Esophagus muscularis mucosa (tissue), 4 donors: ENCODE measurements at places on chromosomes 5 and 9. TPM values are rescaled to one million over a fixed set of nuclear protein-coding genes. Genes with fewer than 3 reads are reported as not detected.

DNA sequence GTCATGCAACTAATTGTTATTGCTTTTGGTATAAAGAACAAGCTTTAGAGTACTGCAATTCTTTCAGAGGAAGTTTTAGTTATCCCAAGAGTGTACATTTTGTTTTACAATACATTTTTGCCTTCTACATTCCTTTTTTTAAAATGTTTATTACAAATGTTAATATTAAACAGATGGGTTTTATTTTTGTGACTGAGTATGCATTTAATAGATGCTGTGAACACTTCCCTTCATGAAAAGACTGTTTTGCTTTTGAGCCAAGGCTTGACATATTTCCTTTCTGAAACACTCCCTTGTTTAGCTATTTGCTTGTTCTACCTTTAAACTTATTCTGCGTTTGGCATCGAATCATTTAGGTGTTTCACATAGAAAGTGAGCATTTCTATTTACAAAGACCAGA is 14.8 kb upstream of the ZNF474 start:
- DNase-seq: no peak

DNA sequence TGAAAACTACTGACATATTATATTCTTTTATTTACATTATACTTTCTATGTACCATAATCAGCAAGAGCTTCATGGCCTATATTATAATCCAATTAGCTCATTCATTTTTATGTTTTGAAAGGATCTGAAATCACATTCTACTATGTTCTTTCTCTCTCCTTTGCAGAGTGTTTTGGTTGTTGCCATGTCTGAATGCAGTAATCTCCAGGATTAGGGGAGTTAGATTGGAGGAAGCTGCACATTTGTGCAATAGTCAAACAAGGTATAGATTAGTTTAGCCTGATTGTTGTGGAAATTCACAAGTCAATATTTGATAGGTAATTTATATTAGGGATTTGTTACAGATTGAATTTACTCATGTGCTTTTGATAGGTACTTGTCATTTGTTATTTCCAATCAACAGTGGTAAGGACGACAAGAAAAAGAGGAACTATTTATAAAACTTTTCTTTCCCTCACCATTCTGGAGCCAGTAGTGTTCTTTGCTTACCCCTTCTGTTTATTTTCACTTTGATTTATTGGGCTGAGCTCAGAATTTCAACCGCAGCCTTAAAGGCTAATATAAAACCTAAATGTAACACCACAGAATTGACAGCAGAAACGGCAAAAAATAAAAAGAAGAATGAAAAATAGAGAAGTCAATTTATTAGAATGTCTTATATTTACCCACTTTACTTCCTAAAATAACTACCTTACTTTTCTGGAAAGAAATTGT is 597.0 kb downstream of the CHSY3 start:
- no peak for DNase-seq

DNA sequence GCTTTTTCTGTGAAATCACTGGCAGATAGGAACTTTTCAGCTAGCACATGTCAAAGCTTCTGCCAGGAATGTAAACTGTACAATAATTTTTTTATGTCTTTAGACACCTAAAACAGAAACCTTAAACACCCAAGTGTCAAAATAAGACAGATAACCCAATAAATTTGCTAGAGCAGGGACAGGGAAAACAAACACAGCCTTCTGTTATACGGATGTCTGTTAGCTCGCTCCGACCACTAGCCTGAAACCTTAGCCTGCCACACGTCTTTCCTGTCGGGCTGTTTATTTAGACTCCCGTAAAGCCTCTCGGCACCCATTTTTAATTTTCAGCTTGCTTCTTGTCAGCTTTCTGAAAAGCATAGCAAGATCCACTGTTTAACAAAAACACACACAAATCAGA is 355.4 kb upstream of the SLC24A2 start:
- no peak for DNase-seq

DDX4 gene
- not detected for total RNA-seq

GRCh38 chr5:39486790-39487189 is 62.0 kb upstream of the DAB2 start:
- DNase-seq: no peak

- no peak for DNase-seq
Measured at GRCh38 chr5:170410401-170410800, 21.2 kb upstream of the KCNMB1 start.

- no peak for DNase-seq
Measured at GRCh38 chr5:77076961-77077828, 9.9 kb downstream of the ZBED3 start.

DNA sequence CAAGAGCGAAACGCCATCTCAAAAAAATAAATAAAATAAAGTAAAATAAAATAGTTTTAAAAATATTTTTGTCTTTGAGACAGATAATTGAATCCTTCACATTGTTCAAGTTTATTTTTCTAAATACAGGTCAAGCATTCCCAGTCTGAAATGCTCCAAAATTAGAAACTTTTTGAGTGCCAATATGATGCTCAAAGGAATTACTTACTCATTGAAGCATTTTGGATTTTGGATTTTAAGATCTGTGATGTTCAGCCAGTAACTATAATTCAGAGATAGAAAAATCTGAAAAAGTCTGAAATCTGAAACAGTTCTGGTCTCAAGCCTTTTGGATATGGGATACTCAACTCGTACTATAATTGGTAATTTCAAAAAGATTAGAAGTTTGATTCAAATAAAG is 39.8 kb downstream of the RBM27 start:
- DNase-seq: no peak

RNF180 gene
- 22.4 TPM for total RNA-seq

DNA sequence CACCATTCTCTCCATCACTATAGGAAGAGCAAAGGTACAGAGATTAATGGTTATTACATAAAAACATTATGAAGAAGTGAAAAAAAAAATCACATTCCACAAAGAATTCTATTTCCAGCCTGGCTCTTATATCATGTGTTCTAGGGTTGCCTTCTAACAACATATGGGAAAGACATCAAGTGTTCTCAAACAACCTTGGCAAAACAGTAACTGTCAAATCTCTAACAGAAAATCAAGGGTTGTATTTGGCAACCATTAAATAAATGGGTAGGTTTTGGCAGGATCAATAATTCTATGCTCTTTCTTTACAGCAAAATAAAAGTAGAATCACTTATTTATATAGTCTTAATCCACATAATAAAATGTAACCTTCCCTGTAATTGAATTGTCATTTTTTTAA is 728.9 kb downstream of the MAT2B start:
- DNase-seq: no peak

GCNT1 gene
- 6.5 TPM for total RNA-seq

GRCh38 chr9:130869250-130869649 is 27.4 kb downstream of the QRFP start:
- DNase-seq: no peak

- no peak for DNase-seq
Measured at GRCh38 chr5:169357291-169357690, 56.4 kb upstream of the SLIT3 start.

IL5 gene
- not detected for total RNA-seq

- DNase-seq: no peak
Measured at GRCh38 chr5:76850543-76851145, 830 bp downstream of the S100Z start.

APBA1 gene
- total RNA-seq: 9.7 TPM

DNA sequence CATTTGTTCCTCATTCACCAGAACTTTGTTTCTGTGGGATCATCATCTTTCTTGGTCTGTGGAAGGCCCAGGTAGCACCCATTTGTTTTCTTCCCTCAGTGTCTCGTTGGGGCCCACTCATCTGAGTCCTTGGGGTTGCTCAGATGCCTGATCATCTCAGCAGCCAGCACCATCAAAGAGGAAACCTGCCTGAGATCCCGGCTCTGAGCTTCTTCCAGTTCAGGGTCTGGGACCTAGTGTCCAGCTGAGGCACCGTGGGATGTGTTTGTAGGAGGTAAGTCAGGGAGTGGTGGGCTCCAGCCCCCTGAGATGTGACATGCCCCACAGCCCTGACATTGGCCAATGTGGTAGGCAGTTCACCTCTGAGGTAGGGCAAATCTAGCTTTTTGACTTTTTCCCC is 9.4 kb upstream of the CD180 start:
- no peak for DNase-seq

PAPPA gene
- 3.5 TPM for total RNA-seq

CLPTM1L gene
- 126 TPM for total RNA-seq

DNA sequence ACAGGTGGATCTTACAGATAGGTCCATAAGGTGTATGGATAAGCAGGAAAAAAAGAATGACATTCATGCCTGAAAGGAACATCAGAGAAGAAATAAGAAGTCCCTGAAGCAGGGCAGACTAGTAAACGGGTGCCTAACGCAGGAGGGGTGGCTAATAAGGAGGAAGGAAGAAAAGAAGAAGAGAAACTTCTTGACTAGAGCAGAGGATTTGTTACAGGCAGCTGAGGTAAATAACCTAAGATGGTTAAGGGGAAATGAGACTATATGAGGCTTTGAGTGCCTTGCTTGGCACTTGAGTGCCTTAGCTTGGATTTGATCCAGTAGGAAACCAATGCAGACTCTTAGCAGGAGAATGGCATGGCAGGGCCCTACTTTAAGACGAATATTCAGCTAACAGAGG is 313.5 kb upstream of the PDE4D start:
- DNase-seq: no peak

- no peak for DNase-seq
Measured at GRCh38 chr9:131323629-131324028, 34.1 kb downstream of the PLPP7 start.
